ENCODE measurements at places on chromosomes 4 and X.

GRCh38 chr4:151296227-151296626 lies 19.3 kb downstream of the PRSS48 start:
- DNase-seq, result no peak

GRCh38 chrX:119817130-119817690 lies 25.8 kb upstream of the RPL39 start:
- DNase-seq, result no peak

DNA sequence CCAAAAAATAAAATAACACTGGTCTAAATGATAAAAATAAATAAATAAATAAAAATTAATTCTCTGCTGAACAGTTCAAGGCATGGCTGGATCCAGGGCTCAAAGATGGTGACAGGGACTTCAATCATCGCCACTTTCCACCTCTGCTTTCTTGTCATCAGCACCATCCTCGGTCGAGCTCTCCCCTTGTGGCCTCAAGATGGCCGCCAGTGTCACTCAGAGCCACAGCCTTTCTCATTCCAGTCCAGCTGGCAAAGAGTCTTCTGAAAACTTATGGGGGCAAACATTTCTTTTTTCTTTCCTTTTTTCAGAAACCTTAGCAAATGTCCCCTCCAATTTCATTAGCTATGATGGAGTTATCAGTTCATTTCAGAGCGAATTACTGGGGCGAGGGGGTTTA lies 119.5 kb downstream of the RAB28 start:
- DNase-seq, result no peak

DNA sequence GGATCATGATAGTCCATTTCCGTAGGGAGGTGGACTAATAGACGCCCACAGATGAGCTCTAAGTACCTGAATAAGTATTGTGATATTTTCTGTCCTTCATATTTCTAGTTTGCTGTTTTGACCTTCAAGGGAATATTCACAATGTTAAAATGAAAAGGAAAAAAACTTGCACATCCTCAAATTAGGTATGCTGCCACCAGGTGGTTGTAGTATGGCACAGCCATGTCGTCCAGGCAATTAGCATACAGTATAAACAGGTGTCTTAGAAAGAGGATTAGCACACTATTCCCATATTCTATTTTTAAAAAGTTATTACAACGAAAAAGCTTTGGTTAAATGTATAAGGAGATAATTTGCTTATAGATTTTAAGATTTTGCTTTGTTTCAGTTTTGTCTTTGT lies 802.0 kb downstream of the RPA4 start:
- DNase-seq, result no peak

All from T-helper 17 cell (primary cell).